A549 treated with GW870086 at 1 μM for 4 hours (cell line): ENCODE measurements at places on chromosomes 2 and 18. TPM values are rescaled to one million over a fixed set of nuclear protein-coding genes. Genes with fewer than 3 reads are reported as not detected.

The ST6GAL2 gene
- 15.0 to 22.9 TPM (median 17.5 TPM) in 5 replicates for total RNA-seq

The C2orf80 gene
- total RNA-seq: not detected in 5 replicates

The EPB41L3 gene
- total RNA-seq: 0.09 to 0.21 TPM (median 0.17 TPM) in 4 of 5 replicates, not detected in the other

The MATN3 gene
- total RNA-seq: 11.4 to 19.0 TPM (median 17.5 TPM) in 5 replicates

The PTPRN gene
- total RNA-seq: 0.95 to 1.9 TPM (median 1.5 TPM) in 5 replicates

The PPP1R7 gene
- 58.4 to 62.6 TPM (median 60.9 TPM) in 5 replicates for total RNA-seq

The ARHGEF4 gene
- total RNA-seq: 7.6 to 10.6 TPM (median 10.3 TPM) in 5 replicates

The UGT1A6 gene
- total RNA-seq: 0.31 to 1.8 TPM (median 1.5 TPM) in 5 replicates

The DOK1 gene
- total RNA-seq: 3.6 to 5.5 TPM (median 4.1 TPM) in 5 replicates

The SPDYA gene
- total RNA-seq: 0.08 to 0.47 TPM (median 0.24 TPM) in 5 replicates

The MTCL1 gene
- 49.9 to 68.0 TPM (median 63.1 TPM) in 5 replicates for total RNA-seq

The SLC11A1 gene
- 0.10 to 0.26 TPM (median 0.19 TPM) in 5 replicates for total RNA-seq

The FBLN7 gene
- 0.37 to 0.70 TPM (median 0.63 TPM) in 5 replicates for total RNA-seq

The TLX2 gene
- total RNA-seq: 0.19 to 0.36 TPM (median 0.28 TPM) in 5 replicates

The MC4R gene
- total RNA-seq: not detected in 5 replicates

The RNF125 gene
- total RNA-seq: 0.19 to 0.42 TPM (median 0.31 TPM) in 5 replicates

The POTEJ gene
- total RNA-seq: not detected in 5 replicates

The C2orf66 gene
- 0.12 TPM in 1 of 5 replicates, not detected in the others for total RNA-seq

The MAP3K19 gene
- not detected in 5 replicates for total RNA-seq

The KYNU gene
- 256 to 305 TPM (median 269 TPM) in 5 replicates for total RNA-seq

The IL1RN gene
- total RNA-seq: 0.10 to 0.62 TPM (median 0.53 TPM) in 5 replicates

The SPAST gene
- 9.5 to 16.5 TPM (median 14.2 TPM) in 5 replicates for total RNA-seq

The ASPRV1 gene
- total RNA-seq: 0.22 to 0.41 TPM (median 0.36 TPM) in 5 replicates

The CYP27C1 gene
- 2.7 to 5.2 TPM (median 4.0 TPM) in 5 replicates for total RNA-seq

The ABCG5 gene
- total RNA-seq: not detected in 5 replicates

The CD207 gene
- not detected in 5 replicates for total RNA-seq

The GPAT2 gene
- total RNA-seq: not detected in 5 replicates

The NAT8 gene
- not detected in 5 replicates for total RNA-seq

The CRYBA2 gene
- not detected in 5 replicates for total RNA-seq

The RAB17 gene
- 0.16 to 0.71 TPM (median 0.34 TPM) in 5 replicates for total RNA-seq

The FBXO41 gene
- total RNA-seq: 3.5 to 5.6 TPM (median 5.1 TPM) in 5 replicates

The VWA3B gene
- total RNA-seq: 0.37 to 0.61 TPM in 2 of 5 replicates, not detected in the others

The DNAH7 gene
- 0.54 to 1.8 TPM (median 1.4 TPM) in 5 replicates for total RNA-seq

The GKN2 gene
- total RNA-seq: 1.7 to 3.5 TPM (median 2.9 TPM) in 5 replicates

The CD8B2 gene
- not detected in 5 replicates for total RNA-seq

The FRZB gene
- total RNA-seq: 0.07 TPM in 3 of 5 replicates, not detected in the others

The RAB3GAP1 gene
- total RNA-seq: 24.0 to 29.0 TPM (median 26.7 TPM) in 5 replicates

The CRACDL gene
- 3.2 to 4.4 TPM (median 3.2 TPM) in 5 replicates for total RNA-seq

The ACTG2 gene
- 0.29 to 0.47 TPM (median 0.37 TPM) in 4 of 5 replicates, not detected in the other for total RNA-seq

The OBSL1 gene
- total RNA-seq: 16.6 to 22.3 TPM (median 20.4 TPM) in 5 replicates
